ENCODE measurements at places on chromosomes 16 and 17. TPM values are rescaled to one million over a fixed set of nuclear protein-coding genes. Genes with fewer than 3 reads are reported as not detected.

The ZNHIT3 gene
- total RNA-seq = 42.0 TPM

- ATAC-seq = no peak
Observed at GRCh38 chr17:34351096-34351495, 5.2 kb upstream of the CCL13 start.

DNA sequence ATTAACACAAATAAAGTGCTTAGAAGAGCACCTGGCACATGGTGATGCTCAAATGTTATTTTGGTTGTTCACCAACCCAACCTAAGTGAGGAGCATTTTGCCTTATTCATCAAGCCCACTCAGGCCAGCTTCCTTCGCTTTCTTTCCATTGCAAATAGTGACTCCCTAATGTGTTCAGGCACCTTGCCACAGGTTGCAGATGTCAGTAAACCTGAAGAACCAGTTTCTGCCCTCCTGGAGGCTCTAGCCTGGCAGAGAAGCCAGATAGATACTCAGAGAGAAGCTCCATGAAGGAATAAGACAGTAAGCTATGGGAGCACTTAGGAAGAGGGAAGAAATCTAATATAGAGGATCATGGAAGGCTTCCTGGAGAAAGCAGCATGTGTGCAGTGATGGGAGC lies 23.9 kb downstream of the GPR139 start:
- no peak for ATAC-seq

DNA sequence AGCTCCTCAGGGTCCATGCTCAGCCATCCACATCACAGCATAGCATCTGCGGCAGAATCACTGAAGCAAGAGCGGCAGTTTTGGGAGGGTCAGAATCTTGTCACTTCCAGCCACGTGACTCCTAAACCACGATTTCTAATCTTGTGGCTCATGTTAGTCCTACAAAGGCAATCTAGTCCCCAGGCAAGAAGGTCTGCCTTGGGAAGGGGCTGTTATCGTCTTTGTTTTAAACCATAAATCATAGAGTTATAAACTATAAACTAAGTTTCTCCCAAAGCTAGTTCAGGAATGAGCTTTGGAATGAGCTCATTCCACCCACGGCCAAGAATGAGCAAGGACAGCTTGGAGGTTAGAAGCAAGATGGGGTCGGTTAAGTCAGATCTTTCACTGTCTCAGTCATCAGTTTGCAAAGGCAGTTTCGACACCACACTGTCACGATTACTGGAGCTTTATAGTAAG lies 20.8 kb upstream of the DNAH17 start:
- no peak for ATAC-seq

DNA sequence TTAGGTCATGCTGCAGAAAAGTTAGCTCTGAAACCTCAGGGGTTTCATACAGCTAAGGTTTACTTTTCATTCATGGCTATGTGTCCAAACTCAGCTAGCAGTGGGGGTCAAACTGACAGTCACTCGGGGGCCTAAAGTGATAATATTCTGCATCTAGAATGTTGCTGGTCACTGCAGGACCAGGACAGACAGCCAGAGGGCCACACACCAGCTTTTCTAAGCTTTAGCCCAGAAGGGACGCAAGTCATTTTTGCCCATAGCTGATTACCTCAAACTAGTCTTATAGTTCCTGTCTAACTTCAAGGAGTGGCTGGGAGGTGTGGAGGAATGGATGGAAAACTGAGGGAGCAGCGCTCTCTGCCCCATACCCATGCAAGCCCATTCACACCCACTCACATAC lies 163.0 kb upstream of the NLRP1 start:
- ATAC-seq = no peak

DNA sequence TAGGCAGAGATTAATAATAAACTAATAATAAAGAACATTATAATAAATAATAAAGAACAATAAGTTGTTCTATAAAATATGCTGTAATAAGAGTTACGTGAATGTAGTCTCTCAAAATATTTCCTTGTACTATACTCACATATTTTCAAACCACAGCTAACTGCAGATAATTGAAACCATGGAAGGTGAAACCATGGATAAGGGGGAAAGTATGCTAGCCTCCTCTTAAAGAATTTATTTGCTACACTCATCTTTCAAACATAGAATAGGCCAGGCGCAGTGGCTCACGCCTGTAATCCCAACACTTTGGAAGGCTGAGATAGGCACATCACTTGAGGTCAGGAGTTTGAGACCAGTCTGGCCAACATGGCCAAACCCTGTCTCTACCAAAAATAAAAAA lies 18.5 kb downstream of the CYTH1 start:
- ATAC-seq = no peak

Measured in gastroesophageal sphincter (tissue), 4 donors.